ENCODE measurements at places on chromosomes 4 and X.

DNA sequence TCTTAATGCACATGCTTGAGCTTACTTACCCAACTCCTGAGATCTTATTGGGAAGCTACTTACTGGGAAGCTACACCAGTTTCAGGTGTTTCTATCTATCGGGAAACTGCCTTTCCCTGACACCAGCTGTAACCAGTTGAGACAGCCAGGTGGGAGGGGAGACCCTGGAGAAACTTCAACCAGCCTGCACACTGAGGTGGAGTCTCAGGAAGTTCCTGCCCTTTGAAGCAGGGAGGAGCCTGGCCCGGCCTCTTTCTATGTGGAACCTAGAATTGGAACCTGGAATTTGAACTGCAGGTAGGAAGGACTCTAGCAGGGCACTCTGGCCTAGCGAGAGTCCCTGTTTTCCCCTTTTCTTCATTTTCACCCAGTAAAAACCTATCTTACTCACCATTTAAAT, 425.8 kb upstream of the PABPC4L start:
- DNase-seq = peak; percentile 68

GRCh38 chr4:126742048-126742447, 890.7 kb upstream of the INTU start:
- no peak for DNase-seq

- no peak for DNase-seq
Observed at GRCh38 chrX:46645614-46646013, 72.0 kb downstream of the CHST7 start.

DNA sequence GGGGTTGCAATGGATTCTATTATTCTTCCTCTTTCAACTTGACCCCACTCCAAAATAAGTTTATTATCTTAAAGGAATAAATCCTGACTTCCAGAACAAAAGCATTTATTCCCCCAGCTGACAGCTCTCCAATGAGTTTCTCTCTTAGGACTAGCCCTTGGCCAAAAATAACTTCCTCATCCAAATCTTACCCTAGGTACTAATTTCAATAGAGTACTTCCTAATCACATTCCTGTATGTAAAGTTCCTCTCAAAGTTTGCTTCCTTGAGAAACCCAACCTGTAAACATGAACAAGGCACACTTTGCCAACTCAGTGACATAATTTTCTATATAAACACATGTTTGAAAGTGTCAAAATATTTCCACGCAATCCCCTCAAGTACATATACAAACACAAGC, 671.2 kb upstream of the GALNTL6 start:
- no peak for DNase-seq

- DNase-seq = no peak
Observed at GRCh38 chrX:16464369-16464768, 185.6 kb upstream of the S100G start.

GRCh38 chrX:53337101-53337500, 55.7 kb upstream of the IQSEC2 start:
- DNase-seq = no peak

GRCh38 chrX:3690140-3690539, 23.3 kb downstream of the PRKX start:
- no peak for DNase-seq

GRCh38 chr4:137949746-137950145, 292.4 kb downstream of the SLC7A11 start:
- no peak for DNase-seq

DNA sequence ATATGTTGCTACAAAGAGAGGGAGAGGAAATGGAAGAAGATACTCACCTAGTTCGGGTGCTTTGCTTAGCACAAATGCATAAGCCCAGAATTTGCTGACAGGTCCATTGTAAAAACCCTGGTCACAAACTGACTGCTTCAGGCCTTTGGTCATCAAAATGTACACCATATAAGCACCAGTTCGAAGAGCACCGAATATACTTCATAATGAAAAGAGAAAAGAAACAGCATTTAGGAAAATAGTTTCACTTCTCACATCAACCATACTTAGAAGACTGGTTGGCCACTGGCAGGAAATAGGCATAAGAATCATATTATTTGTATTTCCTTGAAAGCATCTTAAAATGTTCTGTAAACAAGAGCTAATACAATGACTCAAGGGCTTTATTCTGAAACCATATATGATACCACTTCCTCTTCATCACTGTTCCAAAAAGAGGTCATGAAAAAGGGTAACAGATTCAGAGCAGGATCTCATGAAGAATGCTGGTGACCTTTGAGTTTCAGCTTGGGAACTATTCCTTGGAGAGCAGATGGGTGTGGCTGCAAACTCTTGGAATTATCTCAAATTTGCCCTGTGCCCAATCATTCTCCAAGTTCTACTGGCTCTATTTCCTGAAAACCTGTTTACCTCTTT, 138.7 kb downstream of the ELOVL6 start:
- DNase-seq = peak; percentile 47
